ENCODE measurements at places on chromosomes 1 and 21.

DNA sequence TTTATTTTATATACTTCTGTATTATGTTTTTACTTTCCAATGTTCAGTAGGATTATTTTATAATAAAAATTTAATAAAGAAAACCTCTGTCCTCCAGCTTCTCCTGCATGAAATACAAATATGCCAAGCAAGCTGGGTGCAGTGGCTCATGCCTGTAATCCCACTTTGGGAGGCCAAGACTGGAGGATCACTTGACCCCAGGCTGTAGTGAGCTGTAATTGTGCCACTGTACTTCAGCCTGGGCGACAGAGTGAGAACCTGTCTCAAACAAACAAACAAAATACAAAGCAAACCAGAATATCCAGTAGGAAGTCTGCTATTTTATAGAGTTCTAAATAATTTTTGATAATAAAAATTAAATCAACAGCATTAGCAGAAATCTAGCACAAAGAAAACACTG, 168.8 kb downstream of the EIF4G3 start:
- DNase-seq: no peak

DNA sequence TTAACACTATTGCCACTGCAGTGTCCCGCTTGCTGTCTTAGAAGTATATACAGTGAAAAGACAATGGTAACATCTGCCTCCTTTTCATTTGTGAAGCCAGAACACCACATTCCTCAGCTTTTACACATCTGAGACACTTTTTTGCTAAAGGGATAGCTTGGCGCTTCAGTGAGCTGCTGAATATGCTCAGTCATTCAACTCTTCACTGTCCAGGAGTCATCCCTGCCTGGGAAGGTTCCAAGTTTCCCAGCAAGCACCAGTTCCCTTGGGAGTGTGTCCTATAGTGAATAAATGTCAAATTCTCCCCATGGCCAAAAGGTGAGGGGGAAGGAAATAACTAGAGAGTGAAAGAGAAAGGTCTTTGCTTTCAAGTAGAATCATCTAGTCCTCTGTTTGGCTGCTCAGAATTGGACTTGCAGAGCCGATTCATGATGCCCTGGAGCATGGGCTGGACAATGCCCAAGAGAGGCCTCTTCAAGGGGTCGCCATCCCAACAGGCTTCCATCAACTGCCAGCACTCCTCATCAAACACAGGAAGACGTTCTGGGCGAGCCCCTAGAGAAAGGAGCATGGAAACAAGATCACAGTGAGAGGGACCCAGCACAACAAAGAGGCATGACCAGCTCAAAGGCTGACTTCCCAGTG, 25.5 kb upstream of the RBBP5 start:
- no peak for DNase-seq

DNA sequence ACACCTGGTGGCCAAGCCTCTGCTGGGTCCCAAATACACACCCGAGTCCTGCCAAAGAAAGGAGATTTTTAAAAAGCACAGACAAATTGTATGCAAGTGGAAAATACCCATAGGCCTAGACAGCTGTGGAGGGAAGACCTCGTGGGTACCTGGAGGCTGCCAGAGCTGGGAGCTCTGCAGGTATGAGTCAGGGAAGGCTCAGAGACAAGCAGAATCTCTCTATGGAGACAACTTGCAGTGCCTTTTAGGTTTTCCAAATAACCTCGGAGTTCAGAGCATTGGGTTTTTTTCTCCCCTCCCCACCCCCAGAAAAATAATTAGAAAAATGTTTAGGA, 127.7 kb downstream of the EDEM3 start:
- no peak for DNase-seq

DNA sequence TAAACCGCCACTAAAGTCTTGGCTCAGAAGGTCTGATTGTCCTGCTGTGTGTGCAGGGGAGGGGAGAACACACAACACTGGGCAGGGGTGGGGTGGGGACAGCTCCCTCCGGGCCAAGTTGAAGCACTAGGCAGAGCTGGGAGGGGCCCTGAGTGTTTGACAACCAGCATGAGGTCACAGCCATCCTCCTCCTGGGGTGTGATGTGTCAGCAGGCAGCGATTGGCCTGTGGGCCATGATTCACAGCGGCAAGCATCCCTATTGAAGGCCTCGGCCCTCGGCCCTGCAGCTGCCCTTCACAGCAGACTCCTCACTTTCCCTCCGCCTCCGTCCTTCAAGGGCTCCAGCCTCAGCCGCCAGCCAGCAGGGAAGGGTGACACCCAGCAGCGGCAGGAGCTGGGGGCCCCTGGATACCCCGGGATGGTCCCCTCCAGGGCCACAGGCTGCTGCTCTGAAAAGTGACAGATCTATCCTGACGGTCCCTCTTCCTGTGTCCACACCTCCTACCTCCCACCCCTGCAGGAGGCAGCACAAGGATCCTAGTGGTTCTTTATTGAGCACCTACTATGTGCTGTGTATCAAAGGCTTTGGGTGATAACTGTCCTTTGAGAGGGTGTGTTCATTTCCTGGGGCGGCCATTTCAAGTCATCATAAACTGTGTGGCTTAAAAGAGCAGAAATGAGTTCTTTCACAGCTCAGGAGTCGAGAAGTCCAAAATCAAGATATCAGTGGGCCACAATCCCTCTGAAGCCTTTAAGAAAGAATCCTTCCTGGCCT, 66.0 kb upstream of the SLC25A33 start:
- DNase-seq: no peak

- no peak for DNase-seq
These were observed 81.1 kb downstream of the SIK1 start for GRCh38 chr21:43345746-43346409.

DNA sequence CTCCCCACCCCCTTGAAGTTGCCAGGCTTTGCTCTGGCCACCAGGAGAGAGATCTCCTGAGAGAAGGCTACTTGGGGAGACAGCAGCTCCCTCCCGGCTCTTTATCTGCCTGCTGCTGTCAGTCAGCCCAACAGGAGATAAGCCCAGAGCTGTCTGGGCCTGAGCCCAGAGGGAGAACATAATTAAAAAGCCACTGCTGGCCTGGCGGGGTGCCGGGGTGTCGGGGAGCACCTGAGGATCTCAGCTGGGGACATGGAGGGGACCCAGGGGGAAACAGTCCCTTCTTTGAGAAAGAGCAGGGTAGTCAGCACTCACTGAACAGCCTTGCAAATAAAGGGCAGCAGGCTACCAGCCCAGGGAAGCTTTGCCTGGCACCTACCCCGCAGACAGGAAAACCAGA, 17.9 kb downstream of the VWA5B1 start:
- DNase-seq: no peak

GRCh38 chr21:21236996-21237395, 238.8 kb downstream of the NCAM2 start:
- DNase-seq: no peak

GRCh38 chr21:43340491-43341377, 86.2 kb downstream of the SIK1 start:
- DNase-seq: no peak

DNA sequence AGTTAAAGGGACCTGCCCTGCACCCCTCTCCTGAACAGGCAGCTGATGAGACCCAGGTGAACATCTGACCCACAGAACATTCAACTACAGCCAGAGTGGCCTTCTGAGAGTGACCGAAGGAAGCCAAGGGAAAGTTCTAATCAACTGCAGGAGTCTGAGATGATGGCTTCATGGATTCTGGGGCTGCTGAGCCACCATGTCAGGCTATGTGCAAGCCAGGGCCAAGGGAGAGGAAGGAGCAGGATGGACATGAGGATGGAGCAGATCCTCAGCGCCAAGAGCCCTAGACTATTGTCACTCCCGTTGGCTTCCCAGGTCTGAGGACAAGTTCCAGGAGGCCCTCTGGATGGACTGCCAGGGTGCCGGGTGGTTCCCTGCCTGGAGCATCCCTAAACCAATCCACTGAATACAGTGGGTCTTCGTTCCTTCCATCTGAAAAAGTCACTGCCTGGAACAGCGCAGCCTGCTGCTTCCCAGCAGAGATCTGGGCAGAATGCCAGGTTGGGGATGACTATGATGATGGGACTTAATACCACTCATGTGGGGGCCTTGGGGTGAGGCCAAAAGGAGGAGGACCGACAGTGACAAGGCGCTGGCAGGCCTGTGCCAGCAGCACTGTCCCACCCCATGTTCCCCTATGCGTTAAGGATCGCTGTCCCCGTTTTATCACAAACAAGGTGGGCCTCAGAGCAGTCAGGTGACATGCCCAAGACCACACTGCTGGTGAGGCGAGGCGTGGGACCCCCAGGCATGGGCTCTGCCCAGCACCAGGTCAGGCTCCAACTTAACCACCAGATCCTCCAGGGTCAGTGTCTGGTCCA, 19.8 kb downstream of the SPOCD1 start:
- no peak for DNase-seq

DNA sequence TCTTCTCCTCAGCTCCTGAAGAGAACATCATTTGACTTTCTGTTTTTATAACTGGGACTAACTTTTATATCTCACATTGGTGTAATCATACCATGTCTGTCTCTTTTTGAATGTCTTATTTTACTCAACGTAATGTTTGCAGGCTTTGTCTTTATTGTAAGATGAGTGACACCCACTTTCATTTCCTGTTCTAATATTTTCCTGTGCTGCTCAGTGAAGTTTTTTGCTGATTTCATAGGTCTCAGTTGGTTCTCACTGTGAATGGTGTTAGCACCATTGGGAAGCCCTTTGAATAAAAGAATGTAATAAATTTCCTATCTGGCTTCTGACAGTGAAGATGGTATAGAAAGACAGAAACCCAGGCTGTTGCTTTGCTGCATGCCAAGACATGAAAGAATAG, 84.0 kb downstream of the RAVER2 start:
- no peak for DNase-seq

DNA sequence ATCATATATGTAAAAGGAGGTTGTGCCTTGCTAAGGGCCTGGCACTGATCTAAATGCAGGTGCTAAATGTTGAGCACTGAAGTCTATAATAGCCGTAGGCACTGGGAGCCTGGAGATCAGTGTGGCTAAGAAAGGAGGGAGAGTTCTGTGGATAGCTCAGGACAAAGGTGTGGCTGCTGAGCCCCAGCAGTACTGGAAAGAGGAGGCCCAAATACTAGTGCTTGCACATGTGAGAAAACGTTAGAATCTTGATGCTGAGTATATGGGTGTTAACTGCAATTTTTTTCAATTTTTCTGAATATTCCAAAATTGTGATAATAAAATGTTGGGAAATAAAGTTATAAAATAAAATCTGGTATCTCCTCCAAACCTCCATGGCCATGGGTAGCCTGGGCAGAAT, 62.5 kb upstream of the PTGFRN start:
- DNase-seq: no peak

- no peak for DNase-seq
These were observed 4.2 kb upstream of the ZNF496 start for GRCh38 chr1:247335882-247336281.

GRCh38 chr21:25737421-25737820, 2.6 kb downstream of the GABPA start:
- no peak for DNase-seq

GRCh38 chr1:46721686-46722205, 2.8 kb upstream of the EFCAB14 start:
- DNase-seq: no peak

- DNase-seq: peak; percentile 74
These were observed 161.2 kb downstream of the RUNX1 start for GRCh38 chr21:34887725-34888568.

- DNase-seq: peak; percentile 78
These were observed 47.8 kb downstream of the ITPKB start for GRCh38 chr1:226691247-226691646.

DNA sequence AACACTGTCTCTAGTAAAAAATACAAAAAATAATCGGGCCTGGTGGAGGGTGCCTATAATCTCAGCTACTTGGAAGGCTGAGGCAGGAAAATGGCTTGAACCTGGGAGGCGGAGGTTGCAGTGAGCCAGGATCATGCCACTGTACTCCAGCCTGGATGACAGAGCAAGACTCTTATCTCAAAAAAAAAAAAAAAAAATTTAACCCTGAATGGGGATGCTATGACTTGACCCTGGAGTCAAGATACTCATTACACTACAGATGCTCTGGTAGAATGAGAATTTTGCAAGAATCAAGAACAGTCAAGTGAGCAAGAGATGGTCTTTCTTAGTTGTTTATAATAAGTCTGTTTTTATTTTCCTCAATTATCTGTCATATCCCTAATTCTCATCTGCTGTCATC, 253.8 kb downstream of the GPR52 start:
- DNase-seq: no peak

GRCh38 chr1:234597894-234598293, 12.1 kb downstream of the IRF2BP2 start:
- peak; percentile 35 for DNase-seq

GRCh38 chr1:89198081-89198480, 661 bp downstream of the GBP4 start:
- DNase-seq: no peak

DNA sequence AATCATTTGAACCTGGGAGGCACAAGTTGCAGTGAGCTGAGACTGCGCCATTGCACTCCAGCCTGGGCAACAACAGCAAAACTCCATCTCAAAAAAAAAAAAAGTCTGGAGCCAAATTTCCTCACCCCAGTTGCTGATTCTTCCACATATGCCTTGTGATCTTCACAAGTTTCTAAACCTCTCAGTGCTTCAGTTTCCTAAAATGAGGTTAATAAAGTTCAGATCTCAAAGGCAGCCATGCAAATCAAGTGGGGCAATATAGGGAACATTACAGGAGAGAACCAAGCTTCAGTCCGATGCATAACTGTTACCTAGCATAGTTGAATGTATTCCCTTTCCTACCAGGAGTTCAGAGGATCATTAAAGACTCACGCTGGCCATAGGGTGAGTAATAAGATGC, 4.8 kb downstream of the ITLN1 start:
- DNase-seq: no peak

DNA sequence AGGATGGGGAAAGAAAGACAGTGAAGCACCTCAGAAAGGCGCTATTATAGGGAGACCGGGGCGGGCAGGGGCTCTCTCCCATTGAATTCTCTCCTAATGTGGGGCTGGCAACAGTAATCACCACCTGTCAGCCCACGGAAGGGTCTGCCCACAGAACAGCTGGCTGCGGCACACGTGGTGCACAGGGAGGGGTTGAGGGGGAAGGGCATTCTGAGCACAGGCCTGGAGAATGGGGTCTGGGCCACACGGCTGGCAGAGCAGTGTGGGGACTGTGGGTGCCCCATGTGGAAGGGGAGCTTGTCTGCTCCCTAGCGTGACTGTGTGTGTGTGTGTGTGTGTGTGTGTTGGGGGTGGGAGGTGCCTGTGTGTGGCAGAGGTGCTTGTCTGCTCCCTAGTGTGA, 4.1 kb downstream of the OLFML3 start:
- no peak for DNase-seq
